ENCODE measurements at places on chromosomes 4 and X.

DNA sequence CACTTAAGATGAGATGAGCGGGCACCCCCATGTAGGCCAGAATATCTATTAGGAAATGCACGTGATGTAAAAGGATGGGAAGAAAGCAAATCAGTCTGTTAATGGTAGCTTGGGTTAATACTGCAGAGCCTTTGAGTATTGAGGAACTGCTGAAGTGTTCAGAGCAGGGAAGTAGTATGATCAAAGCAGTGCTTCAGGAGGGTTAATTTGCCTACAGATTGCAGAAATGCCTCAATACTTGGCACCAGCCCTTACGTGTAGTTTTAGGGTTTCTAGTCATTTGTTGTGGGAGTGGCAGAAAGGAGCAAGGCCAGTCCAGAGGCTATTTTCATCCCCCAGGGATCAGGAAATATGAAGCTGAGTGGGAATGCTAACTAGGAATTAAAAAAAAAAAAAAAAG lies 19.7 kb downstream of the ZFX start:
- no peak for DNase-seq

DNA sequence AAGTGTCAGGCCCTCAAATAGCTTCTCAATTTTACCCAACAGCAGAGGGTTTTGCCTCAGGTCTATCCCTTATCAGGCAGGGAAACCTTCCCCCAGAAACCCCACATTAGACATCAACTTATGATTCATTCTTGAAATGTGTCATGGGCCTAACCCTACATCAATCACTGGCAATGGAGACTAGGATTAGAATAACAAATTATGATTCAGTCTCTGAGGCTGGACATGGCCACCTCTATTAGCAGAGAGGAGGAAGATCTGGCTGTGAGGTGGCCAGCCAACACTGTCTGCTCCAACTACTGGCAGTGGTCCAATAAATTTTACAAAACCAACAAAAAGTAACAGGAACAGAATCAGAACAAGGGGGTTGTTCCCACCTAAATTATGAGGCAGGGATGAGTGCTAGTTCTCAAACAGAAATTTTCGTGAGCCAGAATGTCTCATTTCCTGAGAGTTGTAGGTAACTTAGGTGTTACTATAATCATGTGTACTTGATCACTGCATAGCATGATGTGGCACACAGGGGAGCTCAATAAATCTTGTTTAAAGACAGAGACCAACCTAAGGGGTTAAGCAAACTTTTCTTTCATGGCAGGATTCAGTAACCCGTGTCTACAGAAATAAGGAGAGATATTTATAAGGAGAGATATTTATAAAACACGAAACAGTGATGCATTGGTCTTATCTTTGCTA lies 126.8 kb downstream of the NFKB1 start:
- DNase-seq = no peak

DNA sequence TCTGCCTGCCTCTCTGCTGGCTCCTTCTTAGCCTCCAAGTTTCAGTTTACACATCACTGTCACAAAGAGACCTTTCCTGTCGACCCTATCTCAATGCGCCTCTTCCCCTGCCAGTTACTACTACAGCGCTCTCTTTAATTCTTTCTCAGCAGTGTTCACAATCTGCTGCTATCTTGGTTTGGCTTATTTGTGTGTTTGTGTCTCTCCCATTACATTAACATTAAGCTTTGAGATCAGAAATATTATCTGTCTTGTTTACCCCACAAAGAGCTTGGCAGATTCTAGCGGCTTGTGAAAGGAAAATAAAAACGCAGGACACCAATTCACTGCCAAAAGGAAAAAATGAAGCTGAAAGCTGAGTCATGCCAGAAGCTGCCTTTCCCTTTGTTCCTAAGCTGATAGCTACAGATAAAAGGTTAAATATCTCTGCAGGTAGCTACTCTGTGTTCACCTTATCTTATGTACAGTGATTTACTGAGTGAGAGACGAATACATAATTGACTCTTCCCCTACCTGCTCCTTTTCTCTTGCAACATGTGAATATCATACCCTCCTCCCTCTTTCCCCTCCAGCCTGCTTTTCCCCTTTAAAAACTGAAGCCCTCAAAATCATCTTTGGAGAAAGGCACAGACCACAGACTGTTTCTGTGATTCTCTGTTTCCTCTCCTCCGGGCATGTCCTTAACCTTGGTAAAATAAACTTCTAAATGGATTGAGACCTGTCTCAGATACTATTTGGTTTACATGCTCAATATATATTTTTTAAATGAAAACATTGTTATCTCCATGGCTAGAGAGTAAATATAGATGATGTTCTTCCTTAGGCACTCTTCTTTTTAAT lies 19.3 kb upstream of the SLC9A7 start:
- DNase-seq = no peak

GRCh38 chr4:100823066-100823992 lies 305.5 kb upstream of the EMCN start:
- no peak for DNase-seq

- no peak for DNase-seq
Observed at GRCh38 chrX:26580021-26580420, 364.1 kb downstream of the MAGEB5 start.

DNA sequence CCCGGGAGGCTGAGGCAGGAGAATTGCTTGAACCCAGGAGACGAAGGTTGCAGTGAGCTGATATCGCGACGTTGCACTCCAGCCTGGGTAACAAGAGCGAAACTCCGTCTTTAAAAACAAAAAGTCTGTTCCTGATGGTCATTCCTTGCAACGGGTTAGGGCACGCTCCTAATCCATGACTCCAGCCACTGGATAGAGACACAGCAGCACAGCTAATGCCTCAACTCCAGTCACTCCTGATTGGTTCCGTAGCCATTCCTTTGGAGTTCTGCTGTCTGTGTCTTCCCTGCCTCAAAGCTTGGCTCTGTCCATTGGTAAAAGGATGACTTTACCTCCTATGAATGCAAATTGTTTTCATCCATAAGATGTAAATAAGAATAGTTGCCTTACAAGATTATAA lies 44.3 kb upstream of the FAM9A start:
- DNase-seq = no peak

GRCh38 chr4:124883632-124884031 lies 171.1 kb upstream of the ANKRD50 start:
- DNase-seq = no peak

DNA sequence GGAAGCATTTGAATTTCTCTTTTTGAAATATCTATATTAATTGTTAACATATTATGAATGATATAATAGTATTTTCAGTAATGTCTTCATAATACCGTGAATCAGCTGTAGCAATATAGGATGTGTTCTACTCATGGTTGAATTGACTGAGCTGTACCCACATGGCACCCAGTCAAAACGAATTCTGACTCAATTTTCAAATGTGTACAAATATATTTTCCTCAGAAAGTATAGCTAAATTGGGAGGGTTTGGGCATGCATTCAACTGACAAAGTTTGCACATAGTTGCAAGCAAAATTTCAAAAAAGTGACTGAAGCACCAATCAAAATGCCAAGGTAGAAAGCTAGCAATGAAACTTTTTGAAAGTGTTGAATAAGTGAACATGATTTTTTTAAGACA lies 188.9 kb downstream of the NAF1 start:
- no peak for DNase-seq

DNA sequence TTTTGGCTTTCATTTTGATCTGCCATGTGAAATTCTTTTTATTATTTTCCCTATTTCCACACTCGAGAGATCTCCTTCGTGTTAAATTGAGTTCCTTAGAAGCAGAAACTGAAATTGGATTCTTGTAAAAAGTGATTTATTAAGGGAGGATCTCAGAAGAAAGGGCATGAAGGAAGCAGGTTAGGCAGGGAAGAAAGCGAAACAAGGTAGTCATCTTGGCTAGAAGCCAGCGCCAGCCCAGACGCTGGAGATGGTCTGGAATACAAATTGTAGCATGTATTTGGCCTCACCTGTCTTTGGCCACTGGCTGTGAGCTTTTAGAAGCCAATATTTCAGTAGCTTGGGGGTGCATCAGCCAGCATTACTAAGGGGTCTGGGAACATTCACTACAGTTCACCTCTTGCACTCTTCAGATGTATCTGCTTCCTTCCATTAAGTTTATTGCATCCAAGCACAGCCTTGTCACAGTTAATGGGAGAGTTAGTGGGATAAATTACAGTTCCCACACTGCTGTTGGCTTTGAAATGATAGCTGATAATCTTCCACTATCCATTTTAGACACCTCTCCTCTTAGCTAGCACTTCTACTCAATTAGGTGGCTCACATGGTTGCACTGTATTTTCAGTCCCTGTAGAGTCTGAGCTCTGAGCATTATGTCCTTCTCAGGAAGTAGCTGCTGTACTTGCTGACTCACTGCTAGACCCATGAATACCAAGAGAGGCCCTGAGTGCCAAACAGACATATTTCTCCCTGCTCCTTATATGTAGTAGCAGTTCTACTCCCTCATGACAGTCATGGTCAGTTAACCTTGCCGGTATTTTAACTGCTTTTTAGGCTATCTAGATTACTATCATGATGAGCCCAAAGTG lies 14.6 kb downstream of the GRXCR1 start:
- DNase-seq = no peak

DNA sequence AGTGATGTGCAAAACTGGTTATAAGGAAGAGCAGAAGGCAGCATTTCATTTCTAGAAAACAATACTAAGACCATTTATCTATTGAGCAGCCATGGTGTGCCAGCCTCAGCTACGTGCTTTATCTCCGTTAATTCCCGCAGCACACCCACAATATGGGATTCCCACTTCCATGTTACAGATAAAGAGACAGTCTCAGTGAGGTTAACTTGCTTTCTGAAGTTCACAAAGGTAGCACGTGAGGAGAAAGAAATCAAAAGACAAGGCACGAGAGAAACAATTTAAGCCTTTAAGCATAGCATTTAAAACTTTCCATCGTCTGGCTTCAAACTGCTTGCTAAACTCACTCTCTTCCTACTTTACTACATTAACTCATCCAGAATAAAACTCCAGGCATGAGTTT lies 8.0 kb upstream of the RPL34 start:
- no peak for DNase-seq

DNA sequence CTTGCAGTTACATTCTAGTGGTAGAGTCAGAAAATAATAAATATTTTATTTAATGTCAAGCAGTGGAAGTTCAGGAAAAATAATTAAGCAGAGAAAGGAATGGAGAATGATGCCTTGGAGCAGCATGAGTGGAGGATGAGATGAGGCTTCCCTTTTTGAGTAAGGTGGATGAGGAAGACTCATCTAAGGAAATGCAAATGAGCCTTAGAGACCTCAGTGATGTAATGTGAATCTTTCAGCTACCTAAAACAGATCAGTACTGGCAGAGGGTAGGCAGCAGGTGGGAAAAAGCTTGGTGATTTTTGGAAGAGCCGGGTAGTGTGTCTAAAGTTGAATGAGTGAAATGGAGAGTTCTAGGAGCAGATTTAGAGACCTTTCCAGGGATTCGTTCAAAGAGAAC lies 118.2 kb downstream of the GRID2 start:
- DNase-seq = no peak

GRCh38 chr4:56668267-56668666 lies 12.8 kb downstream of the HOPX start:
- DNase-seq = no peak

DNA sequence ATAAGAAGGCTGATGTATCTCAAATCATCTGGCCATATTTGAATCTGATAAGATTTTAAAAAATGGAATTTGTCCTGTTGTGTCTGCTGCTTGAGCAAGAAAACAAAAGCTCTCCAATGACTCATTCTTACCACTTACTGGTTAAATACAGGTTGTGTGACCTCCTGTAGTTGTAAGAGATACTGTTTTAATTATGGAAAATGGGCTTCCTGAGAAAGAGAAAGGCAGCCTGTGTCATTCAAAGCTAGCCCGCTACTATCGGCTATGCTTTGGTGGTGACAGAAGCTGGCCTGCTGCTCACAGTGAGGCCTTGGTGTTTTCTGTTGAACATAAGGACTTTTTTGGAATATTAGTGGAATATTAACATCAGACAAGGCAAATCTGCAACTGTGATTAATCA lies 1722.1 kb upstream of the PCDH10 start:
- DNase-seq = no peak

GRCh38 chr4:54727346-54727745 lies 69.6 kb downstream of the KIT start:
- DNase-seq = no peak

- DNase-seq = no peak
Observed at GRCh38 chr4:83240379-83240875, 44.2 kb downstream of the COQ2 start.

GRCh38 chr4:177239477-177239876 lies 70.2 kb upstream of the NEIL3 start:
- DNase-seq = no peak

DNA sequence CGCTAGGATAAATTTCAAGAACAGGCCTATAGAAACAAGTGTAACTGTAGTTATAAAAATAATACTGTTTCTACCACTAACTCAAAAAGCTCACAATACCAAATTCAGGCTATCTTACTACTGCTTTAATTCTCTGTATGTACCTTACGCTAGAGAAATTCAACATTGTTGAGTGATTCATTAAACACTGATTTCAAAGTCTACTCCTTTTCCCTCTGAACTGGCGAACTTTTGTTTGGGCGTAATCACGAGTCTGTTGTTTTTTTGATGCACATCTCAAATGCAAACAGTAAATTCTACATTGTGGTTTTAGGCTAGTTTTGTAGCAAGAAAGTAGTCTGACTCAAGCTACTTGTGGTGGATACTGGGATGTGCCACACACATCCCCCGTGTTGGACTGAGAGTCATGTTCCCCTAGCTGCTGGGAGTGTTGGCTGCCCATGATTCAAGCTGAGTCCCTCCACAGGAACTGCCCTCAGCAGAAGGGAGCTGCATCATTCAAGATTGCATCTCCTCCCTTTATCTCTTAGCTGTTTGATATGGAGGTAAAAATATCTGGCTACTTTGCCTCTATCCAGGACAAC lies 406.1 kb downstream of the RAPGEF2 start:
- no peak for DNase-seq
